ENCODE measurements at places on chromosomes 11 and 22. TPM values are rescaled to one million over a fixed set of nuclear protein-coding genes. Genes with fewer than 3 reads are reported as not detected.

DNA sequence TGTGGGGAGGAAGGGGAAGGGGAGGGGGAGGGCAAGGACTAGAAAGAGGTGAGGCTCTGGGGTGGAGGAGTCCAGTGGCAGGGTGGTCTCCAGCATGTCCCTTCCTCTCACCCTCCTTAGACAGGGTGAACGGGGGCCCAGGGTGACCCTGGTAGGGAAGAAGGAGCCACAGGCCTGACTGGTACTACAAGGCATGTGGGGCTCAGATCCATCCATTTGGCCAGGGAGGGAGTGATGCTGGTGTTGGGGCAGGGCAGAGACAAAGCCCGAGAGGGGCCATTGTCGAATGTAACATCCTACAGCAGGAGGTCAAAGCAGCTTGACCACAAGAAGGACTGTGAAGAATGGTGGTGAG is 69.0 kb upstream of the SHISAL1 start:
- no peak for DNase-seq
- no peak overlapping the region for H3K4me3 ChIP-seq
- H3K36me3 ChIP-seq = no peaks in the 10 kb centered on the region
- no peak overlapping the region for H3K27ac ChIP-seq
- H3K27me3 ChIP-seq = no peaks in the 10 kb centered on the region

Gene MAPK11
- total RNA-seq = 3.5 TPM

GRCh38 chr11:128662960-128663359 is 30.9 kb upstream of the FLI1 start:
- H3K27me3 ChIP-seq = no peaks in the 10 kb centered on the region
- no peaks in the 10 kb centered on the region for H3K36me3 ChIP-seq
- DNase-seq = no peak

DNA sequence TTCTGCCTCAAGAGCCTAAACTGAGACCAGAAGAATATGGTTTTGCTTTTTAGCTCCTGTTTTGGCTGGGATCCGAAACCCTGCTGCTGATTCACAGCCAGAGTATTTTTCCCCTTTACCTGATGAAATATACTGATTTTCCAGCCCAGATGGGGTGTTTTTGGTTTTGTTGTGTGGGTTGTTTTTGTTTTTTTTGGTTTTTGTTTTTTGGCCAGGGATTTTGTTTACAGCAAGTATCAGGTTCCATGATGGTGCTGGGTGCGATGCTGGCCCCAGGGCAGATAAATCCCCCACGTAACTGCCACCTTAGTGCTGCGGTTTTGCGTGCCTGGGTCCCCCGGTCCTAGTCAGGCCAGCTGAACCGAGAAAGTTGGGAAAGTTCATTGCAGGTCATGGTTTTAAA is 103.7 kb downstream of the ZBTB16 start:
- peak overlapping the region; percentile 99 for H3K27ac ChIP-seq
- peaks cover 95% of the 10 kb centered on the region for H3K4me1 ChIP-seq
- peak; percentile 71 for DNase-seq
- H3K27me3 ChIP-seq = no peaks in the 10 kb centered on the region
- H3K36me3 ChIP-seq = peaks cover 8% of the 10 kb centered on the region

DNA sequence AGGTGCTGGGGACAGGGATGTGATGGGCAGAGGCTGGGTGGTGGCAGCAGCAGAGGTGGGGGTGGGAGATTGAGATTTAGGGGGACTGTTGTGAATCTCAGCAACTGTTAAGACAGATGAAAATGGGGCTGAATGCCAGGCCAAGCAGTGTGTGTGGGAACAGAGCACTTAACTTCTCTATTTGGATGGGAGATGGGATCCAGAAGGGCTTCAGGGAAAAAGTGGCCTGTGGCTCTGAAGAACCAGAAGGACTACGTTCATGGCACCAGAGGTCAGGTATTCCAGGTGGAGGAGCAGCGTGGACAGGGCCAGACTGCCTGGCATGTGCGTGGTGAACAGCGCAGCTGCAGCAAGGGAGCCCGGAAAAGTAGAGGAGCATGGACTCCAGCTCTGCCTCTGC is 82.6 kb upstream of the SYT13 start:
- no peak overlapping the region for H3K27ac ChIP-seq
- H3K27me3 ChIP-seq = no peaks in the 10 kb centered on the region
- no peaks in the 10 kb centered on the region for H3K4me1 ChIP-seq
- no peak overlapping the region for H3K4me3 ChIP-seq
- H3K36me3 ChIP-seq = no peaks in the 10 kb centered on the region

DNA sequence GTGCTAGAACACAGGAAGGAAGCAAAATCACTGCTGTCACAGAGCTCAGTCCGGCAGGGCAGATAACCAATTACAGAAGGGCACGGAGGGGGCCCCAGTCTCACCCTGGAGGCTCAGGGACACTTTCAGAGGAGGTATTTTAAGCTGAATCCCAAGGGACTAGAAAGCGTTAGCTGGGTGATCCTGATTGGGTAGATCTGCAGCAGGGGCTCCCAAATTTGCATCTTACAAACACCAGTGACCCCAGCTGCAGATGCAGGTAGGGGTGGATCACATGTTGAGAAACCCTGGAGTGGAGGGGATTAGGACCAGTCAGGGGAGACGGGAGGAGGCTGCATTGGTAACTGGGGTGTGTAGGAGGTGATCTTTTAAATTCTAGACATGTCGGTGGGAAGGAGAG is 91.4 kb downstream of the CSNK2A3 start:
- H3K27ac ChIP-seq = no peak overlapping the region
- H3K4me3 ChIP-seq = no peak overlapping the region
- no peaks in the 10 kb centered on the region for H3K36me3 ChIP-seq
- DNase-seq = no peak

DNA sequence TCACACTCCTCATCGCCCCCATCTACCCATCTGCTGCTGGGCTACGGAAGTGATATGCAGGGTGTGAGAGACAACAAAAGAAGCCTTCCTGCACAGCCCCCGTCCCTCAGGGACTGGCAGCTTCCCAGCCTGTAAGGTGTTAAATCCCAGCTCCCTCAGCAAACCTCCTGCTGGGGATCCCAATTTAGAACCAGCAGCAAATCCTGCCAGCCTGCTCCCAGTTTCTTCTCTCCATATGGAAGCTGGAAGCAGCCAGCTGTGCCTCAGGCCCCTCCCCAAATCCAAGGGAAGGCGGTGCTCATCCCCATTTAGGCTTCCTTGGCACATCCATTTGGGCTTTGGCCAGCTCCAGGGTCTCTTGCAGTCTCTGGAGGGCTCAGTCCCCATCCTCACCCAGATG is 47.5 kb downstream of the PAMR1 start:
- H3K27ac ChIP-seq = no peak overlapping the region
- H3K36me3 ChIP-seq = no peaks in the 10 kb centered on the region
- no peaks in the 10 kb centered on the region for H3K27me3 ChIP-seq
- no peak for DNase-seq

DNA sequence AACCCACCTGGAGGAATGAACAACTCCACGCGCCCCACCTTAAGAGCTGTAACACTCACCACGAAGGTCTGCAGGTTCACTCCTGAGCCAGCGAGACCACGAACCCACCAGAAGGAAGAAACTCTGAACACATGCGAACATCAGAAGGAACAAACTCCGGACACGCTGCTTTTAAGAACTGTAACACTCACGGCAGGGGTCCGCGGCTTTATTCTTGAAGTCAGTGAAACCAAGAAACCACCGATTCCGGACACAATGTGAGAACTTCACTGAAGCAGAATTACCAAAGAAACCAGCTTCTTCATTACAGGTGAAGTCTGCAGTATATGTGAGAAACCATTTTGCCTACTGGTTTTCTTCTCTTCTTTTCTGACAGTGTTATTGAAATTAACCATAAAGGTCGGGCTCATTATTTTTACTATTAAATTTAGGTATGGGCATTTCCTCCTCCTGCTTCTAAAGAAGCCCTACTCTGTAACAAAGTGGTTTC is 303.0 kb downstream of the KCNA4 start:
- H3K36me3 ChIP-seq = no peaks in the 10 kb centered on the region
- no peak overlapping the region for H3K4me3 ChIP-seq
- no peak overlapping the region for H3K27ac ChIP-seq
- no peak for DNase-seq
- H3K27me3 ChIP-seq = no peaks in the 10 kb centered on the region
- no peaks in the 10 kb centered on the region for H3K4me1 ChIP-seq
